ENCODE measurements at places on chromosomes 5 and 9.
A peak's percentile ranks its signal among the peaks of the same experiment; 100 is the strongest.

DNA sequence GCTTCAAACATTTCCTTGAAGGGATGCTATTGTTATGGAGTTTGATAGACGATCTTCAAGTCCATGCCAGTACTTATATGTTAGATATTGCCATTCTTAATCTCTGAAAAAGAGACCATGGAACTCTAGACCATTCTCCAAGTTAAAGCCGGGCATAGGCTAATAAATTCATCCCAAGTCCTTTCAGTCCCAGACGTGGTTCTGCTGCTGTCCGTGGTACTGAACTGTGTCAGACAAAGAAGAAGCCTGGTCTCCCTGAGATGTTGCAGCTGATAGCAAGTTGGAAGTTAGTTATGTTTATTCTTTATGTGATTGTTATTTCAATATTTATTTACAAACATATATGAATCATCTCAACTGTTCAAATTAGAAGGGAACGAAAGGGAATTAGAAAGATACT is 158.7 kb downstream of the NMUR2 start:
- DNase-seq = peak; percentile 50

- no peak for DNase-seq
Measured at GRCh38 chr9:127495884-127496555, 44.7 kb downstream of the LRSAM1 start.

- DNase-seq = no peak
Measured at GRCh38 chr5:96064877-96065276, 103.2 kb upstream of the ELL2 start.

- no peak for DNase-seq
Measured at GRCh38 chr5:13939638-13940037, 4.8 kb downstream of the DNAH5 start.

DNA sequence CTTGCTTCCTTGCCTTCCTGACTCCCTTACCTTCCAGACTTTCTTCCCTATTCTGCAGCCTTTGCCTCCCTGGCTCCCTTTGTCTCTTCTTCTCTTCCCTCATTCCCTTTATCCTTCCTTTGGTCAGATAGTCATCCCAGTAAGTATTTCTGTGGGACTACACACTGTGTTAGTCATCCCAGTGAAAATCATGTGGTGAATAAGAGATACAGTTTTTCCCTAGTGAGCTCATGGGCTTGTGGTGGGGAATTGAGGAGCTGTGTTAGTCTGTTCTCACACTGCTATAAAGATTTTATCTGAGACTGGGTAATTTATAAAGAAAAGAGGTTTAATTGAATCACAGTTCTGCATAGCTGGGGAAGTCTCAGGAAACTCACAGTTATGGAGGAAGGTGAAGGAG is 109.8 kb upstream of the EDIL3 start:
- DNase-seq = no peak

DNA sequence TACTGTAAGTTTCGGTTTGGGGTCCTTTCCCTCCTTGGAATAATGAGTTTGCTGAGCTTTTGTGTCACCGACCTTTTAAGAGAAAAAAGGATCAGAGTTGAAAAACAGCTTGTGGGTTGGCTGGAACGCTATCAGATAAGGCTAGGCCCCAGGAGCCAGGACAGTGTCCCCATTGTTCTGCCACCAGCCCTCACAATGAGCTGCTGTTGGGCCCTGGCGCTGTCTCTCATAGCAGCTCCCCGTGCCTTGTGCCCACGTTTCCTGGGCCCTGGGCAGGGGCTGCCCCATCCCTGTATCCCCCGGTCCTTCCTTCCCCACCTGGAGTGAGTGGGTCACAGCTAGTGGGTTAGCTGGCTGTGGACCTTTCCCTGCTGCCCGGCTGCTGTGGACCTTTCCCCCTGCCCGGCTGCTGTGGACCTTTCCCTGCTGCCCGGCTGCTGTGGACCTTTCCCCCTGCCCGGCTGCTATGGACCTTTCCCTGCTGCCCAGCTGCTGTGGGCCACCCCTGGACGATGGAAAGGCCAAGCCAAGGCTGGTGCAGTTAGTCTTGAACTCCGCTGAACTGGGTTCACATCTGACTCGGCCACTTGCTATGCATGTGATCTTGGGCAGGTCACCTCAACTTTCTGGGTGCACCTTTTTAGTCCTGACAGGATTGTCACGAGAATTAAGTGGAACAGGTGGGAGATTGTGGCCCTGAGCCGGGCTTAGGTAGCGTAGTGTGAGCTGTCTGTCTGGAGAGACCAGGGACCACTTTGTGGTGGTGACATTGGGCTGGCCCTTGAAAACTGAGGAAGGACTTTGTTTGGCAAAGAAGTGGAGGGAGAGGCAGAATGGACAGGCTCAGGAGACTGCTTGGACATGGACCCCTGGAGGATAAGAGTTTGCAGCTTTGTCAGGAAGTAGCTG is 99.5 kb downstream of the DAB2IP start:
- DNase-seq = no peak

- DNase-seq = no peak
Measured at GRCh38 chr9:117936185-117937130, 232.3 kb downstream of the TLR4 start.

- DNase-seq = no peak
Measured at GRCh38 chr5:110590187-110590586, 136.3 kb downstream of the TMEM232 start.

DNA sequence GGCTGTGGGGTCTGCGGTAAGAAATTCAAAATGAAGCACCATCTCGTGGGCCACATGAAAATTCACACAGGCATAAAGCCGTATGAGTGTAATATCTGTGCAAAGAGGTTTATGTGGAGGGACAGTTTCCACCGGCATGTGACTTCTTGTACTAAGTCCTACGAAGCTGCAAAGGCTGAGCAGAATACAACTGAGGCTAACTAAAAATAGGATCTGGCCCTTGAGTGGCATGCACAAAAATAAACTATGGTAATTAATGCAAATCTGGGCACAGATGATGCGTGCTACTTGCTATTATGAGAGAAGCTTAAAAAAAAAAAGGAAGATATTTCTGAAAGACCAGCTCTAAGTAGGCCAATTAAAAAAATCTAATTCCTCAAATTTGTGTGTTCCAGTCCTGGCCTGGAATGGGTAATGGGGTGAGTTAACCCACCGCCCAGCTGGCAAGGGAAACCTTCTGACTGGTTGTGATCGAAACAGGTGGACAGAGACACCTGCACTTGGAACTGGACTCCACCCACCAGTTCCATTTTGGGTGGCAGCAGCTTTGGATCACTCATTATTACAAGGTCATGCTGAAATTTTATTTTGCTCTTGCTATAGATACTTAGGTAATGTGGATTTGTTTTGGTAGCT is 26.6 kb upstream of the ZBTB34 start:
- DNase-seq = no peak

GRCh38 chr5:17343675-17344074 is 126.2 kb downstream of the BASP1 start:
- DNase-seq = no peak

- no peak for DNase-seq
Measured at GRCh38 chr9:37683531-37684371, 33.0 kb downstream of the FRMPD1 start.

GRCh38 chr5:143432658-143433239 is 29.3 kb upstream of the NR3C1 start:
- no peak for DNase-seq

GRCh38 chr9:115058684-115059315 is 59.2 kb downstream of the TNC start:
- DNase-seq = no peak

GRCh38 chr9:91220021-91220420 is 141.7 kb downstream of the AUH start:
- DNase-seq = no peak

DNA sequence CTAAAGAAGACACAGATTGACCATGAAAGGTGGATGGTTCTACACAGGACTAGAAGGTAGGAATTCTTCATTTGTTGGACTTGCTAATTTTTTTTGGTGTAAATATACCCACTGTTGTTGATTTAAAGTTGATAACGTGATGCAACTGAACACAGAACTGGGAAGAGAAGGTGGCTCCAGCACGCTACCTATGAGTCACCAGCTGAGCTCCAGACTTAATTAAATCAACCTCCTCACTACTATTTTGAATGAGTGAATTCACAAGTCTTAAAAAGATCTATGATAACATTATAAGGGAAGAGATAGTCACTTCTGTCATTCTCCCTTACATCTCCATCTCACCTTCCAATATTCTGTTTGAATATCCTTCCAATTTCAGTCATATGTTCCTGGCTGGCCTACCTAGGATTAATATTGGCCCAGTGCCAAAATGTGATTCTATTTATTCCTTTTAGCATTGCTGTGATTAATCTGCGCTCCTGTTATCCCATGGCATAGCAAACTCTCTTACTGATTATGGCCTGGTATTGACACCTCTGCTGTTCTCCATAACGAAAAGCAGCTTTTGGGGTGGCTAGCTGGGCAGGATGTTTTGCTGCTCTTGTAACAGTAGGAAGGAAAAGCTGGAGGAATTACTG is 135.9 kb upstream of the CCDC152 start:
- no peak for DNase-seq

DNA sequence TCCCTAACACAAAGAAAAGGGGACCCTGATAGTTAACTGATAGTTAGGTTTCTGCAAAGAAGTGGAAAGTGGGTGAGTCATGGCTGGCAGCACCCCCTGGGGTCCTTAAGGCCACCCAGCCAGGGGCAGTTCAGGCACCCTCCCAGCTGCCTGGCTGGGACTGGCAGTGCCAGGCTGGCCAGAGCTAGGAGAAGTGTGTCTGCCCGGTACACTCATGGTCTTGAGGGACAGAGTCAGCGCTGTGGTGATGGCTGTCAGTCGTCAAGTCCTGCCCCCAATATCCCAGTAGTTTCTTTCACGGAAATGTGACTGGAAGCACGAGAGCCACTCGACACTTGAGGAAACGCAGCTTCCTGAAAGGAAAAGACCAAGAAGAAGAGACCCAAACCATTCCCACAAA is 22.3 kb upstream of the CNOT6 start:
- DNase-seq = no peak

GRCh38 chr9:109624896-109625295 is 126.8 kb upstream of the PTPN3 start:
- no peak for DNase-seq

GRCh38 chr5:56831773-56832172 is 16.4 kb downstream of the MAP3K1 start:
- no peak for DNase-seq

DNA sequence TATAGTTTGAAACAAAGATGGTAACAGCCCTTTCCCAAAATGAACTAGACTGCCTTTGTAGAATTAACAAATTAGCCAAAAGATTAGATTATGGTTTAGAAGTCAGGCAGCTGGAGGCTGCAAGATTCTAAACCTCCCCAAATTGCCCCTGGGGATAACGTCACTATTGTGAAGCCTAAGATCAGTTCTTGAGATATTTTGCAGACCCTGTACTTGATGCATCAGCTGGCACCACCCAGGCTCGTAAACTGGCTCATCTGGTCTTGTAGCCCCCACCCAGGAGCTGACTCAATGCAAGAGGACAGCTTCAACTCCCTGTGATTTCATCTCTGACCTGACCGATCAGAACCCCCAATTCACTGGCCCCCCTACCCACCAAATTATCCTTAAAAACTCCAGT is 4.2 kb upstream of the SOWAHA start:
- DNase-seq = no peak

- DNase-seq = no peak
Measured at GRCh38 chr5:180313677-180314505, 22.0 kb upstream of the MAPK9 start.

DNA sequence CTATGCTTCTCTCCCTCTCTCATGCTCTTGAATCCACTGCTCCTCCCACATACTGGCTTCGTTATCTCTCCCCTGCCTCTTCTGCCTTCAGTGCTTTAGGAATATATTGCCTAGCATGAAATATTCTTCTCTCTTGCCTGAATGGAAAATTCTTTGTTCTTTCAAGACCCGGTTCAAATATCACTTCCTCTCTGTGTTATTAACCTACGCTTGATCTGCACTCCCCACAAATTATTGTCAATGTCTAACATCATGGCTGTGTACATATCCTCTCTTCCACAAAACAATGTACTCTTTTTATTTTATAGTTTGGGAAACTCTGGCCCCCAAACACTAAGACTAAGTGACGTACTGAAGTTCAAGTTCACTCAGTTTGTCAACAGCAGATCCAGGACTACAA is 211.0 kb downstream of the SEC61B start:
- no peak for DNase-seq

DNA sequence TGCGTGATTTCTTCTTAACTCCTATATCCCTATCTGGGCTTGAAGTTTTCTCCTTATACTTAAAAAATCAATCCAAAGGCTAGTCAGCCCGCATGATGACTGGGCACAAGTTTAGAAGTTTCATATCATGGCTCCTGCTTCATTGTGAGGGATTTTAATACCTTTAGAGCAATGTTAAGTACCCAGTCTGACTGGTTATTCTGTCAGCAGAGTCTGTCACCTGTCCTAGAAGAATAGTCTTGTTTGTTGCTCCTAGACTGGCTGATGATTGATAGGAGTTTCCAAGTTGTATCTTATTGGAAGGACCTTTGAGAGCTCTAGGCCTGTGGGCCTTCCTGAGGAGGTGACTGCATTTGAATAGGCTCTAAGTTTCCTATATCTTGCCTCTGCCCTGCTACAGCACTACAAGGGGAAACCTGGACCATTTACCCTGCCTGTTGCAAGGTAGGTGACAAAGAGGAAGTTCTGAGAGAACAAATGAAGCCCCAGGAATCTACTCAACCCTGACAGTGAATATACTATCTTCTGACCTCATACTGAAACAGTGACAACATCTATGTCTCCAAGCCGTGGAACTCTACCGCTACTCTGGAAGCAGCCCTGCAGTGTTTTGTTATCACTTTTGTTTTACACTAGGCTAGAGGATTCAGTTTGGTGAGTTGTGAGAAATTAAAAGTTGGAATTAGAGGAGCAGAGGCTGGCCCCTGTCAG is 66.5 kb downstream of the F2RL2 start:
- DNase-seq = no peak

DNA sequence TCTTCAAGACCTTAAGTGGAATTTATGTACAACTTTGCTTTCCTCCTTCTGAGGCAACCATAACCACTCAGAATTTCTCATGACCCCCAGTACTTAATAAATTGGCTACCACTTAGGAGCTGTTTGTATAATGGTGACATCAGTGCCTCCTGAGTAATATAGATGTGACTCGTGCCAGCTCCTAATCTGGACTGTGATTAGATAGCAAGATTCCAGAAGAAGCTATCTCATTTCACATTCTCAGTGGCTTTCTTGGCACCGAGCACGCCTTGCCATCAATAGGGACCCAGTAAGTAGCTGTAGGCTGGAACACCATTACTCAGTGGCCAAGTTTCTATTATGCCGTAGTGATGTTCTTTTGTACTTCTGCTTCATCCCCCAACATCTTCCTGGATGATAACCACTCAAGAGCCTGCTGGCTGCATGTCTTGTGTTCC is 228.8 kb downstream of the CD180 start:
- DNase-seq = no peak

GRCh38 chr5:95973793-95974325 is 12.2 kb upstream of the ELL2 start:
- no peak for DNase-seq
